ENCODE measurements at places on chromosomes 7 and 10. TPM values are rescaled to one million over a fixed set of nuclear protein-coding genes. Genes with fewer than 3 reads are reported as not detected.

AKR1C8 gene
- not detected for total RNA-seq

- no peak for DNase-seq
These were observed 585.0 kb upstream of the FOXK1 start for GRCh38 chr7:4097001-4097609.

DNA sequence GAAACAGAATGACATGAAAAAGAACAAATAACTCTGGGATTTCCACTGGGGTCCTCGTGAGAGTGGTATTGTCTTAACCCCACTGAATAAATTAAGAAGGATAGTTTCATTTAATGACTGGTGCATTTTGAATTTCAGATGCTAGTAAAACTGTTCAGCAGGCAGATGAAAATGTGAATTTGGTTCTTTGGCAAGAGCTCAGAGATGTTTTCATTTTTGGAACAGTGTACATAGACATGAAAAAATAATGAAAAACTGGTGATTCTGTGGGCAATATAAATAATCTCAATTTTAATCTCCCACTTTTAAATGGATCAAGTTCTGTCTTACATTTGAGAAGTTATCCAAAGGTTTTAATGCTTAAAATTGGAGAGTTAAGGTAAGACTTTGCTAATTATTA lies 84.1 kb downstream of the TRIL start:
- DNase-seq, result no peak

GRCh38 chr10:26738301-26738911 lies 40.9 kb downstream of the PDSS1 start:
- no peak for DNase-seq

GRCh38 chr7:73427902-73428787 lies 5.4 kb upstream of the FZD9 start:
- no peak for DNase-seq

DNA sequence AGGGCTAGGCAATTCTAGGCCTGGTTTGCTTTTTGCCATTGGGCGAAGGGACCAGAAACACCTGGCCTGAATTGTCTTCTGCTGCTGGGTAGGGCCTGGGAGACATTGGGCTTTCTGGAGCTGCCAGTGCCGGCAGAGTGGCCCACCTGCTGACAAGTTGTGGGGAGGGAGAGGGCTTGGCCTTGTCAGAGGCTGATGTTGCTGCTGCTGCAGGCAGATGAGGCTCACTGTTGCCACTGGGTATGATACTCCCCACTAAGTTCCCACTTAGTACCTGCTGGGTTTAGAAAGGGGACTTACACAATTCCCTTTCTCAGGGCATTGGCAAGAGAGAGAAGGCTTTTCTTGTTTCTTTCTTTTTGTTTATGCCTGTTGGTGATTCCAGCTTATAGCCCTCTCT lies 289.6 kb upstream of the NPVF start:
- DNase-seq, result no peak

- no peak for DNase-seq
These were observed 133.5 kb downstream of the PAXIP1 start for GRCh38 chr7:154869436-154869835.

GRCh38 chr7:85407391-85407790 lies 220.5 kb upstream of the SEMA3D start:
- no peak for DNase-seq

GRCh38 chr7:103348452-103348851 lies 1.0 kb downstream of the PSMC2 start:
- DNase-seq, result no peak

DNA sequence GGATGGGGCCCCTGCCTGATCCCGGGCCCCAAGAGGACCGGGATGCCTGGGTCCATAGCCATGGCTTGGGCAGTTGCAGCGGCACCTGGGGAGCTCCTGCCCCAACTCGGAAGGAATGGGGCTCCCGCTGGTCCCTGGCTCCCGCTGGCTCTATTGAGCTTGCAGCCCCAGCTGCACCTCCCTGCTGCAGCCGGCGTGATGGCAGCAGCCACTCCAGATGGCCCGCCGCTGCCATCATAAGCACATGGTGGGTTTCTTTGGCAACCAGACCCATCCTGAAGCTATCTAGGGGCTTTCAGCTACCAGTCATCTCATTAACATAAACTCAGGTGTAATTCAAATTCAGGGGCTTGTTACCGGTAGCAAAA lies 11.1 kb upstream of the DNMBP start:
- DNase-seq, result no peak

Measured in M059J (cell line).